NB4 (cell line): ENCODE measurements at places on chromosomes 3 and 15.

GRCh38 chr15:42679285-42680141, 57.4 kb downstream of the CDAN1 start:
- DNase-seq: no peak

DNA sequence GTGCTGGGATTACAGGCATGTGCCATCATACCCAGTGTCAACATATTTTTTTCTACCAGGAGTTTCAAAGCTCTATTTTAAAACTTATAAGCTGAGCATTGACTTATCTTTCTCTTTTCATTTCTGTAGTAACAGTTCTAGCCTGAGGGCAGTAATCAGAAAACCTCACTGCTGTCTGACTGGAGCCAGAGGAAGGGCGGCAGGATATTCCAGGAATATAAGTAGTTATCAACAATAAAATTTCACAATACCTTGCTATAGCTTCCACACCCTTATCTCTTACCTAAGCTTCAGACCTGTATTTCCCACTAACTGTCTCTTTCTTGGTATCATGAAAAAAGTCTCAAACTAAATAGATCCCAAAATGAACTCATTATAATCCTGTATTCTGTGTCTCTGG, 5.1 kb upstream of the NEDD4 start:
- DNase-seq: no peak

DNA sequence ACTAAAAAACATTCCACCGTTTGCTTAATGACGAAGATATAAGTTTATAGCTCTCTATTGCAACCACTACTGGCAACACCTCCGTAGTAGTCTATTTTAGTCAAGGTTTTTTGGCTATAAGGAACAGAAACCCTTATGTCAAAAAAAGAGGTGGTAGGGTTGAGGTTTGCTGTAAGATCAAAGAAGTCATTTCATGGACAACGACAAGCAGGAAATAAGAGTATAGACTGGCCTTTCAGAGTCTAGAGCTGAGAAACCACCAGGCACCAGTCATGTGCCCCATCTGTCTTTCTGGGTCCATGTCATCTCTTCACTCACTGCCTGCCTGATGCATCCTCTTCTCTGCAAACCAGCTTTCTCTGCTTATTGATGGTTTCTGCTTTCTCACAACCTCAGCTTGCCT, 42.7 kb downstream of the THBS1 start:
- no peak for DNase-seq

- DNase-seq: no peak
These were observed 76.2 kb downstream of the POLR2M start for GRCh38 chr15:57782731-57783130.

DNA sequence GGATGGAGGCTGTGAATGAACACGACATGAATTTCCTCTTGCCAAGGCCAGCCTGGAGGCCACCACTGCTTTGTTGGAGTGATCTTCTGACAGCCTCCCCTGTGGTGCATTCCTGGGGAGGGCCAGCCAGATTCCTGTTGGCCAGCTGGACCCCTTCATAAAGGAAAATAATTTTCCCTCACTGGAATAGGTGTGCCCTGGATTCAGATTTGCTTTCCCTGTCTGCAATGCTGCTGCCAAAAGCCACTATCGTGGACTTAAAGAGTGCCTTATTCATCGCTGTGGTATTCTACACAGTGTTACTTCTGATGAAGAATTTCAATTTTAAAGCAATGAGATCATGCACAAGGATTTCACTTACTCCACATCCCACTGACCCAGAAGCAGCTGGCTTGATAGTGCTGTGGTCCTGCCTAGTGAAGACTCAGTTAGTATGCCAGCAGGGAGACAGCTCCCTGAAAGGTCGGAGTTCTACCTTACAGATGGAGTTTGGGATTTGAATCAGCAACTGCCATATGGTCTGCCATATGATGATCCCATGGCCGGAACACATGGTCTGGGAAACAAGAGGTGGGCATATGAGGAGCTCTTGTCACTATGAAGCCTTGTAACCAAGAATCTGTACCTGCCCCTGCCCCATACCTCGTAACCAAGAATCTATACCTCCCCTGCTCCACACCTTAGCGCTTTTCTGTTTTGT, 145.2 kb downstream of the KLF13 start:
- no peak for DNase-seq

GRCh38 chr3:119069725-119070124, 35.1 kb upstream of the IGSF11 start:
- DNase-seq: no peak

GRCh38 chr3:88142094-88142624, 7.6 kb upstream of the C3orf38 start:
- no peak for DNase-seq

- peak; percentile 11 for DNase-seq
These were observed 546.8 kb downstream of the TBL1XR1 start for GRCh38 chr3:176650478-176650877.

GRCh38 chr3:122200661-122201060, 17.2 kb downstream of the CASR start:
- no peak for DNase-seq
